ENCODE measurements at places on chromosomes 7 and 10. TPM values are rescaled to one million over a fixed set of nuclear protein-coding genes. Genes with fewer than 3 reads are reported as not detected.

DGKI gene
- 0.65 TPM for total RNA-seq

TAS2R39 gene
- total RNA-seq, result not detected

TNKS2 gene
- total RNA-seq, result 72.4 TPM

PON1 gene
- total RNA-seq, result under 0.01 TPM

CTAGE4 gene
- total RNA-seq, result not detected

NKX1-2 gene
- total RNA-seq, result not detected

CFAP43 gene
- total RNA-seq, result under 0.01 TPM

SORBS1 gene
- 0.44 TPM for total RNA-seq

CCDC3 gene
- 1.5 TPM for total RNA-seq

ADAMTS14 gene
- total RNA-seq, result under 0.01 TPM

MEOX2 gene
- total RNA-seq, result 23.5 TPM

ATRNL1 gene
- total RNA-seq, result not detected

HOXA9 gene
- 5.0 TPM for total RNA-seq

ZNF736 gene
- total RNA-seq, result 6.6 TPM

ESYT2 gene
- total RNA-seq, result 49.3 TPM

ZC3HAV1L gene
- total RNA-seq, result 23.1 TPM

DKK1 gene
- 21.4 TPM for total RNA-seq

NPY gene
- total RNA-seq, result not detected

ITGB8 gene
- 0.32 TPM for total RNA-seq

GRID2IP gene
- total RNA-seq, result not detected

PMPCB gene
- 44.8 TPM for total RNA-seq

ADAM8 gene
- 1.6 TPM for total RNA-seq

SVIL gene
- total RNA-seq, result 49.7 TPM

GARIN1A gene
- total RNA-seq, result 0.16 TPM

CCDC172 gene
- total RNA-seq, result not detected

KCNIP2 gene
- total RNA-seq, result 0.31 TPM

ARHGAP19 gene
- total RNA-seq, result 11.2 TPM

ENKUR gene
- total RNA-seq, result 0.06 TPM

GDF10 gene
- not detected for total RNA-seq

SLIT1 gene
- total RNA-seq, result not detected

PGAM2 gene
- total RNA-seq, result not detected
